ENCODE measurements at places on chromosomes 16 and 17.
A peak's percentile ranks its signal among the peaks of the same experiment; 100 is the strongest.

DNA sequence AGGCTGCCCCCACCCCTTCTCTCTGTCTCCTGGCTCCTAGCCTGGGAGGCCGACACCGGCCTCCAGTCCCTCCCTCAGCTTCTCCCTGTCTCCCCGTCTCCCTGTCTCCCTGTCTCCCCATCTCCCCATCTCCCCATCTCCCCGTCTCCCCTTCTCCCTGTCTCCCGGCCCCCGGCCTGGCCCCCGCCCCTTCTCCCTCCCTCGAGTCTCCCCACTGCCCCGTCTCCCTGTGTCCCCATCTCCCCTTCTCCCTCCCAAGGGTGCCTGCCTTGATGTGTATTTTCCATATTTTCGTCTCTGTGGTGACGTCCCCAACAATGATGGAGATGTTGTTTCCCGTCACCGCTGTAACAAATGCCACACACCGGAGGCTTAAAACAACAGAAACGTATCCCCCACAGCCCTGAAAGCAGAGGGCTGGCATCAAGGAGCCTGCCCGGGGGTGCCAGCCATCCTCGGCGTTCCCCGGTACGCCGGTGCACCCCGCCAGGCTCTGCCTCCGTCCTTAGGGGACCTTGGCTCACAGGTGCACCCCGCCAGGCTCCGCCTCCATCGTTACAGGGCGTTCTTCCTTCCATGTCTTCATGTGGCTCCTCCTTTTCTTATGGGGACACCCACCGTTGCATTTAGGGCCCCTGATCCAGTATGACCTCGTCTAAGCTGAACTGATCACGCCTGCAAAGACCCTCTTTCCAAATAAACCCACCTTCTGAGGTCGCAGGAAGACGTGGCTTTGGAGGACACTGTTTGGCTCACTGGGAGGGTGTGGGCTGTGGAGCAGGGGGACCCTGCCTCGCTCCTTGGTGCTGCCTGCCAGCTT, 151.6 kb downstream of the NPIPB11 start:
- no peak for DNase-seq

- peak; percentile 41 for DNase-seq
These were observed 5.5 kb downstream of the IGSF6 start for GRCh38 chr16:21646721-21647561.

DNA sequence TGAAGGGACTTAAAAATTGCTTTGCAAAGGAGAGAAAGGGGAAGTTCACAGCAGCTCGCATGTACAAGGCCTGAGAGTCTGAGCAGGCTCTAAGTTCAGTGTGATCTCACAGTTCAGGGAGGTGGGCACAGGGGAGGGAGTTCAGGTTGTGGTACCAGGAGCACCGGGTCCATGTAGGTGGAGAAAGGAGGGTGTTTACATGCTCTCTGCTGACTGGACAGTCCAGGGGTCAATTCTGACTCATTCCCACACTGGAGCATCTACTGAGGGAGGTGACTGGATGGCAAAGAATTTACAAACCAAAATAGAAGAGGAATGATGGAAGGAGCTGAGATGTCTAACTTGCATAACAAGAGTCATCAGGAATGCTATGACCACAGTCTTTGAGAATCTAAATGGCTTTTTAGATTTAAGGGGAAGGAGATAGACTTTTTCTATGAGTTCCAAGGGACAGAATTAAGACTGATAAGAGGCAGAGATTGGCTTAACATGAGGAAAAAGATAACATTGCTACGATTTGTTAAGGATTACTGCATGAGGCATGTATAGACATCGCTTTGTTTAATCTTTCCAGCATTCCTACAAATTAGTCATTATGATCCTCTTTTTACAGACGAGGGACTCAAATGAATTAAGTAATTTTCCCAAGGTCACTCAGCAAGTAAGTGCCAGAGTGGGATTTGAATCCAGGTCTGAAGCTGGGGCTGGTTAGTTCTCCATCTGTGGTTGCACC, 29.9 kb downstream of the MIS12 start:
- DNase-seq: no peak

- DNase-seq: no peak
These were observed 1.2 kb upstream of the KATNB1 start for GRCh38 chr16:57734308-57734924.

DNA sequence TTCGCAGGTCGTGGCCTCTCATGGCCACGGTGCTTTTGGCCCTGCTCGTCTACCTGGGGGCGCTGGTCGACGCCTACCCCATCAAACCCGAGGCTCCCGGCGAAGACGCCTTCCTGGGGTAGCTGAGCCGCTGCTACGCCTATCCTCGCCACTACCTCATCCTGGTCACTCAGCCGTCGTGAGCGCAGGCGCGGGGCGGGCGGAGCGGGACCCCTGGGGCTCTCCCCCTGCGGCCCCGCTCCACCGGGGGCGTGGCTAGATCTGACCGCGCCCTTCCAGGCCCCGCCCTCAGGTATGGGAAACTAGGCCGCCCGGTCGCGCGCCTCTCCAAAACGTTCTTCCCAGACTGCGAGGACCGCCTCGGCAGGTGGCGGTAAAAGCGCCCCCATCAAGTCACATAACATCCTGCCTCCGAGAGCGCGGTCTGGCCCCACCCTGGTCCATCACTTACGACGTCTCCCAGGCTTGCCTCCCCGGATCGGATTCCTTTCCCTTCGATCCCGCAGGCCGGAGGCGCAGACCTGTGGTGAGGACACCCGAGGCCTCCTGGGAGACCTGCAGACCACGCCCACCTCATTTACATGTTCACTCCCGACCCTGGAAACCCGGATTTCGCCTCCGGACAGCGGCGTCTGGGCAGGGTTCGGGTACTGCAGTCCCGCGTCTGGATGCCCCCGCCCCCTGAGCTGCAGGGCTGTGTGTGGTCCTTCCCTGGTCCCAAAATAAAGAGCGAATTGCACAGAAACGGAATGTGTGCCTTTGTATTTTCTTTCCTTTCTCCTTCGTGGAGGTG, 91.5 kb upstream of the TMEM97 start:
- no peak for DNase-seq

GRCh38 chr17:60107526-60108257, 29.0 kb upstream of the HEATR6 start:
- no peak for DNase-seq

- no peak for DNase-seq
These were observed 155.7 kb upstream of the TNRC6C start for GRCh38 chr17:77802811-77803220.

DNA sequence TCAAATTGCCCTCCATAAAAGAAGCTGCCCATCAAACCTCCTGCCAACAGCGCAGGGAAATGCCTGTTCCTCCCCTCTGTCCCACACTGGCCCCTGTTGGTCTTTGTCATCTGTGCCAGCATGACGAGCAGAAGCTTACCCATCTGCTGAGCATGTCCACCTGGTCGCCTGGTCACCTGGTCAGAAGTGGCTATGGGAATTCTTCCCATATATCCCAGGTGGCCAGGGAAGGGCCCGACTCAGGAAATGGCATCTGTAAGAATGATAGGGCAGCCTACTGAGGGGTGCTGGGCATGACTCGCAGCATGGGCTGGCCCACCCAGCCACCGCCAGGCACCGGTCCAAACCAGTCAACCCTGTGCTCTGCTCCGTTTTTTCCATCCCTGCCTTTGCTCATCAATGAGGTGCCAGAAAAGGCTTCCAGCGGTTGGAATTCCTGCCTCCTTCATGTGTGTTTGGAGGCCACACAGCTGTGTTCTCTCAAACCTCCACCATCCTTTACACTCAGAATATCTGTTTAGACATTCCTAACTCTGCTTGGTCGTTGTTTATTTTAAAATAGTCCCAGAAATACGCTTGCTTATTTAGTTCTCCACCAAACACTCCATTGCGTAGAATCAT, 145.2 kb downstream of the CLEC16A start:
- no peak for DNase-seq

DNA sequence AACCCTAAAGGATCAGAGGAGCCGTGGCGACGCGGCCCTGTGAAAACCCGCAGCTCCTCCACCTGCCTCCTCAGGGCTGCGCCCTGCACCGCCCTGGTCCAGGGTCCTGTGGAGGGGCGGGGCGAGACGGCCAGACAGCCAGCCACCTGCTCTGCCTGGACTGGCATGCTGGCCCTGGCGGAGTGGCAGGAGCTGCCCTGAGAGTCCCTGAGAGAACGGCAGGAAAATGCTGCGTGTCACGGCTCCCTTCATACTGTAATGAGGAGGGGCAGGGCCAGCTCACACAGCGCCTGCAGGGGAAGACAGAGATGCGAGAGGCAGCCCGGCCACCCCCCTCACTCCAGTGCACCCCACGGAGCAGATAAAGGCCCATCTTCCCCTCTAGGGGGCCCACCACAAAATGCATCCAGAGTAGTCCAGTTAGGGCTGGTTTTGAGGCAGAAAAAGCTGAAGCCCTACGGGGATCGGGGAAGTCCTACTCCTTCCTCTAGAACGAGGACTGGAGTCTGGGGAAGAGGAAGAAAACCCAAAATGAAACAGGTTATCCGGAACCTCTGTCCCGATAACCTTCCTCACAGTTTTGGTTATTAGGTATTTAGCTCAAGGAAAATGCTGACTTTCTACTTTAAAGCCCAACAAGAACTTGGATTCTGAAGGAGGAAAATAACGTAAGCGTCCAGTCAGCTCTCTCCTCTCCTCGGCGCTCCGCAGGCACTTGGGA, 97.6 kb upstream of the DNAH17 start:
- DNase-seq: no peak

- DNase-seq: no peak
These were observed 11.3 kb downstream of the CORO7 start for GRCh38 chr16:4404967-4405696.

GRCh38 chr17:62712171-62712581, 84.7 kb downstream of the MRC2 start:
- no peak for DNase-seq

DNA sequence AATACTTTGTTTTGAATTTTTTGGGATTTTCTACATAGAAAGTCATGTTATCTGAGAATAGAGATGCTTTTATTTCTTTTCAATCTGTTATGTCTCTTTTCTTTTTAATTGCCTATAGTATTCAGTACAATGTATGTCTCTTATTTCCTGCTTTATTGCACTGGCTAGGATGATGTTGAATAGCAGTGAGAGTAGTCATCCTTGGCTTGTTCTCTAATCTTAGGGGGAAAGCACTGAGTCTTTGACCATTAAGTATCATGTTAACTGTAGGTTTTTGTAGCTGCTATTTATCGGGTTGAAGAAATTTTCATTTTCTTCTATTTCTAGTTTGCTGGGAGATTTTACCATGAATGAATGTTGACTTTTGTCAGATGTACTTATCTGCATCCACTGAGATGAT, 10.0 kb upstream of the ABCA3 start:
- no peak for DNase-seq

GRCh38 chr17:68634345-68634876, 33.2 kb upstream of the FAM20A start:
- no peak for DNase-seq

DNA sequence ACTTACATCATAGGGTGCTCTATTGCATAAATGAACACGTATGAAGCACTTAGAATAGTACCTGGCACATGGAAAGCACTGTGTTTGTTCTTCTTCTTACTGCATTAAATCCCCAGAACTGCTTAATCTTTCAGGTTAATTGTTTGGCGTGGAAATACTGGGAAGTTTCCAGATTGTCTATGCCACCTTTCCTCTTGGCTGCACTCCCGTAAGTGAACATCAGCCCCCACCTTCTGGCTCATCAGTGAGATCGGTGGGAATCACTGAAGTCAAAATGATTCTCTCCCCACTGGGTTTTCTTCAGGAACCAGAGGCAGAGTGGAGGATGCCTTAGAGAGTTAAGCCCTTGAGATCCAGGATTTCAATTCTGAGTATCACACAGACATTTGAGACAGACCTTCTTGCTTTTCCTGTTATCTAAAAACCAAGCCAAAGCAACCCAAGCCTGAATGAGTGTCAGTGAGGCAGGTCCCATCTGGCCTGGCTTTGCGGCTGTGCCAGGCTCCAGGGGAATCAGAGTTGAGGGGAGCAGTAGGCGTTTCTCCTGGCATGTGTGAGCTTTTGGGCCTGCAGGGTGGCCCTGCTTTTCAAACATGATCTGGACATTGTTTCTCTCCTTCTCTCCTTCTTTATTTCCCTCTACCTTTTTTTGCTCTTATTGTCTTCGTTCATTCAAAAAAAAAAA, 59.1 kb downstream of the OTOA start:
- no peak for DNase-seq

DNA sequence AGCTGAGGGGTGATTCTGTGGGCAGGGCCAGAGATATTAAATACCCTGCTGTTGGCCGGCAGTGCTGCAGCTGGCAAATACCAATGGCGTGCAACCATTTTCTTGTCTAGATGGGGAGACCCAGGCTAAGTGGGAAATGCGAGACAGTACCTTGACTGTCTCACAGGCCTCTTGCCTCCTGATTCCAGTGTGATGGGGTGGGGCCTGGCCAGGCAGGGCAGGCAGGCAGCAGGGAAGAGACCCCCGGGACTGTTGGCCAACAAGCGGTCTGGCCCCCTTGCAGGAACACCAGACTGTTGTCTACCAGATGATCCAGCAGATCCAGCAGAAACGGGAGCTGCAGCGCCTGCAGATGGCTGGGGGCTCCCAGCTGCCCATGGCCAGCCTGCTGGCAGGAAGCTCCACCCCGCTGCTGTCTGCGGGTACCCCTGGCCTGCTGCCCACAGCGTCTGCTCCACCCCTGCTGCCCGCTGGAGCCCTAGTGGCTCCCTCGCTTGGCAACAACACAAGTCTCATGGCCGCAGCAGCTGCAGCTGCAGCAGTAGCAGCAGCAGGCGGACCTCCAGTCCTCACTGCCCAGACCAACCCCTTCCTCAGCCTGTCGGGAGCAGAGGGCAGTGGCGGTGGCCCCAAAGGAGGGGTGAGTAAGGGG, 5.7 kb upstream of the CISD3 start:
- no peak for DNase-seq

- no peak for DNase-seq
These were observed 17.5 kb downstream of the STAT5A start for GRCh38 chr17:42305543-42306384.

DNA sequence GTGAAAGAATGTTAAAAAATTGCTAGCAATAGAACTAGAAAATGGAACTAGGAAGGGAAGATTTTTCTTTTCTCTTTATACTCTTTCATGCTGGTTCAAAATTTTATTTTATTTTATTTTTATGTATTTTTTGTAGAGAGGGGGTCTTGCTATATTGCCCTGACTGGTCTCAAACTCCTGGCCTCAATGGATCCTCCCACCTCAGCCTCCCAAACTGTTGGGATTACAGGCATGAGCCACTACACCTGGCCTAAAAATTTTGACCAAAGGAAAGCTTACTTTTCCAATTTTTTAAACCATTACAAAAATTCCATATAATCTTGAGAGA, 10.0 kb upstream of the TERF2 start:
- no peak for DNase-seq

DNA sequence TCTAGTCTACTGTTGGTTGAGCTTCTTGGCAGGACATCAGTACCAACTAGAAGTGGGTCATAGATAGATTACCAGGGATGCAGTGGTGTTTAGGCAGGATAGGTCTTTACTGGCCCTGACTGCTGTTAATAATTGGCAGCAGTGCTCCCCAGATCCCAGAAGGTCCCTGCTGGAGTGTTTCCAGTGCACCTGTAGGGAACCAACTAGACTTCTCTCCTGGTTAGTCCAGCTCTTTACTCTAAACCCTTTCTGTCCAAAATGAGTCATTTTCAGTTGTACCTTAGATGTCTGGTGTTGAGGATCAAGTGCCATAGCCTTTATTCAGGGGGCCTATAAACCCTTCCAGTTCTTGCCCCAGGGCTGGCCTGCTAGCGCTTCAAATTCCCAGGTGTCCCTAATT, 8.7 kb downstream of the POLR2C start:
- DNase-seq: no peak

Measured in stimulated activated CD4-positive, alpha-beta T cell treated with anti-CD3 and anti-CD28 coated beads, Interleukin-15, amount 100 ng/mL, for 1 hour (primary cell).